Stimulated activated CD8-positive, alpha-beta memory T cell treated with anti-CD3 and anti-CD28 coated beads, Interleukin-15, amount 100 ng/mL, for 24 hours (primary cell): ENCODE measurements at places on chromosomes 11 and 22.

GRCh38 chr11:9714272-9714940, 50.5 kb downstream of the SWAP70 start:
- no peak for DNase-seq

GRCh38 chr11:16336721-16337120, 19.6 kb downstream of the SOX6 start:
- no peak for DNase-seq

DNA sequence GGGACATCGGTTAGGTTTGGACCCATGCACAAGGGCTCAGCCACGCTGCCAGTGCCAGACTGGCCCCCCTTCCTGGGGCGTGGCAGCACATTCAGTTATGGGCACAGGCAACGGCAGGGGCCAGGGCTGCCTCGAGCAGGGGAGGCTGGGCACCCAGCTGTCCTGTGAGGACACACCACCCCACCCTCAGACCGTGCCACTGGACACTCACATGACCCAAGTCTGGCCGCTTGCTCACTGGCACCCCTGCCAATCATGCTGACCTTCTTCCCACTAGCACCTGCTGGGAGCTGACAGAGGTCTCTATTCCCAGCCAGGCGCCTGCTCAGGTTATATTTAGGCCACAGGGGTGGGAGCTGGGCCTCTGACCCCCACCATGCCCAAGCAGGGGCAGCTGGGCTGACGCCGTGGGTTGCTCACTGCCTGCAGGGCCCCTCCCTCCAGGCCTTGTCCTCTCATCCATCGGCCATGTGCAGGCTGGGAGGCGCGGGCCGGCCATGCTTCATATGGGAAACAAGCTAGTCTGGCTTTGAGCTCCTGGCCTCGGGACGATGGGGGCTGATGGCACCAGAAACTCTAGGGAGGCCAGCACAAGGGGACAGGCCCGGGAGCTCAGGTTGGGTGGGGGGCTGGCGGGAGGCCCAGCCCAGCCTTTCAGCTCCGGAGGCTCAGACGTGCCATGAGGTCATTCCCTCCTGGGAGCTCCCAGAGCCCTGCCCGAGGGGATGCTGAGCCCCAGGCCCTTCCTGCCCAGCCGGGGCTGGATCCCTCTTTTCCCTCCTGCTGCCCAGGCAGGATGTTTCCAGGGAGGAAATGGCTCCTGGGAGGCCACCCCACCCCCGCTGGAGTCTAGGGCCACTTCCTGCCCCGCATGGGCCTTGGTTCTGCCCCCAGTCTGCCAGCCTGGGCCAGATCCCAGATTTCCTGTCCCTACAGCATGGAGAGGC, 15.2 kb upstream of the TBX1 start:
- DNase-seq: no peak

DNA sequence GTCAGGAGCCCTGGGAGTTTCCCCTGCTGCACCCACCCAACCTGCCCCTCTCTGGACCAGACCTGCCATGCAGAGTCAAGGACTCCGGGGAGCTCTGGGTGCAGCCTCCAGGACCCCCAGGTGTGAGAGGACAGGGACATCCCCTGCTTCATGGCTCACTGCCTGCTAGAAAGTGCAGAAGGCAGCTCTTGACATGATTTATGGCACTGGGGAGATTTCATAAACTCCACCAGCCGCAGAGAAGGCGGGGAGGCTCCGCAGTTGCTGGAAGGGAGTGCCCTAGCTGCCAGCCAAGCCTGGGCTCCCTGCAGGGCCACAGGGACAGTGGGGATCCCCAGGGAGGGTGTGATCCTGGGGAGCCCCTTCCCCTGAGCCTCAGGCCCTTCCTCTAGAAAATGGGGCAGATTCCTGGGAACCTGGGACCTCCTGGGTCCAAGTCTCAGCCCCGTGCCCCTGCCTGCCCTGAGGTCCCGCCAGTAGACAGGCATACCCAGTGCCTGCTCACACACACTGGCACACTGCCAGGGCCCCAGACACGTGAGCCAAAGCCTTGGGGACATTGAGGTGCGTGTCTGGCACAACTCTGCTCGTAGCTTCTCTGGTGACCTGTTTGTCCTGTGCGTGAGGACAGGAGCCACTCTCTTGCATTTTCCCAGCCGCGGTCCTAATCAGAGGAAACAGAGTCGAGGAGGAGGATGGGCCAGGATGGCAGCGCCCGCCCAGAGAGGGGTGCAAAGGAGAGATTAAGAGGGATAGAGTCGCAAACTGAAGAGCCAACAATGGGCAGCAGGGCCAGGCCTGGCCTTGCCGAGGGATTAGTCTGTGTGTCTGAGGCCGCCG, 13.8 kb downstream of the CABP7 start:
- DNase-seq: no peak

DNA sequence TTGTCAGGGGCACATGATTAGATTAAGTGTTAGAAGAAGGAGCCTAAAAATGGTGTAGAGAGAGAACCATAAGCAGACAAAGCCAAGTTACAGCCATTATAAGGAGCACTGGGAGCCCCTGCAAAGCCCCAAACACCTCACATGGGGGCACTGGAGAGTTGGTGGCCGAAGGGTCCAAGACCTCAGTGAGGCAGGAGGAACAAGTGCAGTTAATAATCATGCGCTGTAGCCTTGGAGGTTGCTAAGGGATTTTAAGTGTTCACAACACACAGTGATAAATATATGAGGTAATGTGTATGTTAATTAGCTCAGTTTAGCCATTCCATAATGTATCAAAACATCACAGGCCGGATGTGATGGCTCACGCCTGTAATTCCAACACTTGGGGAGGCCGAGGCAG, 54.4 kb upstream of the JAM3 start:
- no peak for DNase-seq

GRCh38 chr11:64538501-64538951, 52.5 kb upstream of the SLC22A12 start:
- DNase-seq: no peak

- no peak for DNase-seq
These were observed 16.9 kb upstream of the TMPRSS6 start for GRCh38 chr22:37126383-37126782.

DNA sequence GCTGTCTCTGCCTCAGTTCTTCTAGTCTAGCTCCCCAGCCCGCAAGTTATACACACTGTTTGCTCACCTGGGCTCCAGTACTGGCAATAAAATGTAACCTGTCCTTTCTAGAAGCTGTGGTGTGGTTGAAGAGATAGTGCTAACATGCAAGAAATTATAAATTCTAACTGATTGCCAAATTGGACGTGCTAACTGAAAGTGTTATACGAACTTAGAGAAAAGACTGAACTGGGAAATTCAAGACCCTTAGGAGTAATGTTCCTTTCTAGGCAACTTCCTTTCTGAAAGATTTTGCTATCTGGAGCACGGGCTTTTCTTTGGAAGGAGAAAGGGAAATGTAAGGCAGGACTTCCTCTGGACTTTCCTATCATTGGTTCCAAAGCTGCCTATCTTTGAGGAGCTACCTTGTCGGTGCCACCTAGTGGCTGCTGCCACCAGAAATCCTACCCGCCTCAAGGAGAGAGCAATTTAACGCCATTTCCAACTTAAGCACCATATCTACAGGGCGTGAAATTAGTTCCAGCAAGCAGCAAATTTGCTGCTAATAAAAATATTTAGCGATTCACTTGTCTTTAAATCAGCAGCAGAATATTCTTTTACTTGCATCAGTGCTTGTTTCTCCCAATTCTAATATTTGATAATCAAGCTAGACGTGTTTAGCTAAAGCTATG, 12.7 kb upstream of the TMEM218 start:
- DNase-seq: no peak

GRCh38 chr11:104183593-104183992, 19.6 kb upstream of the PDGFD start:
- DNase-seq: no peak

DNA sequence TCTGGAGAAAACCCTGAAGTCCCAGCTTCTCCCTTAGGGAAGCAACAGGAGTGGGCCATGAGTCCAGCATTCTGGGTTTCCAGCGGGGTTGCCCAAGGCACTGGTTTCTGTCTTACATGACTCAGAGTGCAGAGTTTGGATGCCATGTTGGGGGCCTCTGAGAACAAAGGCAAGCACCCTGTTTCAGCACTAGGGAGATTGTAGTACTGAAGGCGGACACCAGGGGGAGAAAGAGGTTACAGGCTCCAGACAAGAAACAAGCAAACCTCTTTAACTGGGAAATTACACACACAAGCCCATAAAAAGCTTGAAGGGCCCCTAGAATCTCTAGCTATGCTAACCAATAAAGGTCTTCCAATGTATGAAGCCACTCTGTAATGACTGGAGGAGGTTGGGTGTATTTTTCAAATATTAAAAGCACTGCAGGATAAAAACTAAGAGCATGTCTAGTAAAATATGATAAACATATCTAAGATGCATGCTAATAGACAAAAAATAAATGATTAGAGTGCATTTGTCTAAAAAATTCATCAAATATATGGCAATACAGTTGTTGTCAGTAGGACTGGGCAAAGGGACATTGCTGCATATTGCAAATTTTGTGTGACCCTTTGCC, 7.1 kb downstream of the MS4A6E start:
- DNase-seq: peak; percentile 38

DNA sequence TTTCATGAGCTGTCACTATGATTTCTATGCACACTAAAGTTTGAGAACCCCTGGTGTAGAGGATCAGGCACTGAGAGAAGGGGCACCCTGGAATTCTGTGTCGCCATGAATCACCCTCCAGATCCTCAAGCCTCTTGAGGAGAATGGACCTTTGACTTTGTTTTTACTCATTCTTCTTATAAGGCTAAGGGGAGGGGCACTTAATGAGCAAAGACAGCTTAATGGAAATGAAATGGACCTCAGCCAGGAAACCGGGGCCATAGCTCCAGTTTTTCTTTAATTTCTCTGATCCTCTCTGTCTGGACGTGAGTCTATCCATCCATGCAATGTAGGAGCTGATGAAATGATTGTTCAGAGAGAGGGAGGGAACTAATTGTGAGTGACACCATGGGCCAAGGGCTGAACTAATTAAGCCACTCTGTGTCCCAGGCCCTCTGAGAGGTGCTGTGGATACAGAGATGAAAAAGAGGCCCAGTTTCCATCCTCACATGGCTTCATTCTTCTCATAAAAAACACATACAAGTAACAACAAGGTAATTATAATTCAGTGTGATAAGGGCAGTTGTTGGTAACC, 32.8 kb downstream of the OR2AT4 start:
- DNase-seq: no peak

GRCh38 chr22:33823552-33823951, 96.7 kb downstream of the LARGE1 start:
- DNase-seq: no peak

DNA sequence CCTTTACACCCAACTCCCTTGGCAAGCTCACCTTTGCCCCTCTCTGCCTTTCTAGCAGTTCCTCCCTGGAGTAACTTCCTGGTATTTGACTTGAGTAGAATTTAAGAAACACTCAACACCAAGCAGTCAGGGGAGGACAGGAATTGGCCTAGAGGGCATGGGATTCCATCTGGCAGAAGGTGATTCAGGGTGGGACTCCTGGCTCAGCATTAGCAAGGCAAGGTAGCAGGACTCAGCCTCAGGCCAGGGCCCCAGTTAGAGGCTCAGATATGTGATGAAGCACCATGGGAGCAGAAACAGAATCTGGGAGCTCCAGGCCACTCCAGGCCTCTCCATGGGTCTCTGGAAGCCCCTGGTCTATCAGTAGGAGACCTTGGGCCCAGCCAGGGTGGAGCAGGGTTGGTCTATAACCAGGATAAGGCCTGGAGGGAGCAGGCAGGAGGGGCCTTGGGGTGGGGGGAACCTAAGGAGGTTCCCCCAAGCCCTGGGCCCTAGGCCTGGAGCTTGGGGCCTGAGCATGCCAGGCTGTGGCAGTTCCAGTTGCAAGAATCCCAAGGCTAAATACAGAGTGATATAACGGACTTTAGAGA, 148.2 kb downstream of the PARVA start:
- DNase-seq: no peak

DNA sequence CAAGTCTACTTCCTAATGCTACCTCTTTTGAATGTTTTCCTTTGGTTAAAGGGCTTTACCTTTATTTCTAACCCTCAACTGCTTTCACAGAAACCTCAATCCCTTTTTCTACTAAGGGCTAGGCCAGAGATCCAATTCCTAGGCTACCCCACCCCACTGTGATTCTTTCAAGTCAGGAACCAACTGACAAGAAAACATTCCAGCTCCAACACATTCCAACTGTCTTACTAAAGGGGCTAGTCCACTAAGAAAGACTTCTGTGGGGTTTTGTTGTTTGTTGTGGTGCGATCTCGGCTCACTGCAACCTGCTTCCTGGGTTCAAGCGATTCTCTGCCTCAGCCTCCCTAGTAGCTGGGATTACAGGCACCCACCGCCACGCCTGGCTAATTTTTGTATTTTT, 151.3 kb downstream of the APOL5 start:
- no peak for DNase-seq

- no peak for DNase-seq
These were observed 16.0 kb downstream of the CACNG2 start for GRCh38 chr22:36687516-36687915.

DNA sequence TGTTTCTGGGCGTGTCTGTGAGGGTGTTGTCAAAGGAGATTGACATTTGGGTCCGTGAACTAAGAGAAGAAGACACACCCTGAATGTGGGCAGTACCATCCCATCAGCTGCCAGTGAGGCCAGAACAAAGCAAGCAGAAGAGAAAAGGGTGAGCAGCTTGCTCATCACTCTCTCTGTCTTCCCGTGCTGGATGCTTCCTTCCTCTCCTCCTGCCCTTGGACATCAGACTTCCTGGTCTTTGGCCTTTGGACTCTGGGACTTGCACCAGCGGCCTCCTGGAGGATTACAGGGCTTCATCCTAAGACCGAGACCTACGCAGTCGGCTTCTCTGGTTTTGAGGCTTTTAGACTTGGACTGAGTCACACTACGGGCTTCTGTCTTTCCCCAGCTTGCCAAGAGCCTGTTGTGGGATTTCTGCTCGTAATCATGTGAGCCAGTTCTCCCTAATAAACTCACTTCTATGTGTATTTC, 18.8 kb downstream of the APOL2 start:
- no peak for DNase-seq

- no peak for DNase-seq
These were observed 8.6 kb upstream of the CD82 start for GRCh38 chr11:44556735-44557409.

- no peak for DNase-seq
These were observed 1.0 kb upstream of the ATG2A start for GRCh38 chr11:64918017-64918416.

DNA sequence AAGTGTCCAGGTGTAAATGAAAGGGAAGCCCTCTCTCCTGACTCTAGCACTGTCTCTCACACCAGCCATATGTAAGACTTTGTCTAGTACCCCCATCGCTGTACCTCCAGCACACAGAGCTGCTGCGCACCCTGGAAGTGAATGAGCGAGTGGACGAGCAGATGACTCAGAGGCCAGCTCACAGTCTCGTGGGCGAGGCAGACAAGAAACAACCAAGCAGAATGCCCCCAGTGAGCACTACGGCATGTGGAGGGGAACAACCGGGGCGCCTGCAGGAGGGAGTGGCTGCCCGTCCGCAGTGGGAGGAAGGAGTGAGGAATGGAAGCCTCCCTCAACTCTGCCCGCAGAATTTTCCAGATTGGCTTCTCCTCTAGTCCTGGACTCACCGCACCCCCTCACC, 46.4 kb downstream of the MCM5 start:
- no peak for DNase-seq

DNA sequence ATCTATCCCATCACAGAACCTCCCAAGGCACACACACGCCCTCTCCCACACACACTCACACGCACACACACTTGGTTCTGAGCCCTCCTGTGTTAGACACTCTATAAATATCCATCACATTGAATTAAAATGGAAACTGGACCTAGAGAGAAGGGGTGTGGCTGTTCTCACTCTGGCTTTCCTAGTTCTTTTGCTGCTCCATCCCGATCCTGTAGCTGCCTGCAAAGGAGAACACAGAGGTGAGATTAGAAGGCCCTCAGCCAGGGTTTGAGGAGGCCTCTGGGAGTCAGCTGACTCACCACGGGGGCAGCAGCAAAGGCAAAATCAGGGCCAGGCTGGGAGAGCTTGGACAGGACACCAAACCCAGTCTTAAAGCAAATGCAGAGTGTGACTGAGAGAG, 192.3 kb upstream of the CADM1 start:
- no peak for DNase-seq
